Neural progenitor cell (in vitro differentiated cells): ENCODE measurements at places on chromosomes 3 and 15.

DNA sequence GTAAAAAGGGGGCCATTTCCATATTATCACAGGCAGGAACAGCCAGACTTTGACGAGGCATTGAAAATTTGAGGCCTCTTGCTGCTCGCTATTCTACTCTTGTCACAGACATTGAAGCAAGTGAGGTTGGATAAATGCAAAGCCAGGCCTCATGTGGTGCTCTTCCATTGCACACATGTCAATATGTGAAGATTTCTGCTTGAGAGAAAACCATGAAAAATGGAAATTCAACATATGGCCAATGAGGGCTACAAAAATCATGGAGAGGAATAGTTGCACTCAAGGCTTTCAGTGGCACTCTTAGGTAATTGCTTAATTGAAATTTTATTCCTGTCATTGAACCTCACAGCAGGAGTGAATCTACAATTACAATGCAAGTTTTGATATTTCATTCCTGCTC is 185.6 kb upstream of the MBNL1 start:
- DNase-seq: peak; percentile 13

DNA sequence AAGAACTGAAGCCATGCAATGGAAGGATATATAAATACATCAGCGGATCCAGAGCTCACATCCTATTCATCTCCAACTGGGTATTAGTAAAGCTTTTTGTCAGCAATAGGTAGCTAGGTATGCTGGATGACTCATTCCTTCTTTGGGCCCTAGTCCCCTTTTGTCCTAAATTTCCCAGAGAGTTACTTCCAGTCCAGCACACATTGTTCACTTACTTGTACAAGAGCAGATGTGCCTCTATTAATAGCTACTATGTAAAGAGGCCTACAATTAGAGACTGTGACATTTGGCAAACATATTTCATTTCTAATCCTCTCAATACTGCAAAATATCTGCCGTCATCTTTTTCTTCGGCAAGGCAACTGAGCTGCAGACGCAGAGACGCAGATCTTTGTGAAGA is 1.7 kb upstream of the SLC4A7 start:
- peak; percentile 27 for DNase-seq

DNA sequence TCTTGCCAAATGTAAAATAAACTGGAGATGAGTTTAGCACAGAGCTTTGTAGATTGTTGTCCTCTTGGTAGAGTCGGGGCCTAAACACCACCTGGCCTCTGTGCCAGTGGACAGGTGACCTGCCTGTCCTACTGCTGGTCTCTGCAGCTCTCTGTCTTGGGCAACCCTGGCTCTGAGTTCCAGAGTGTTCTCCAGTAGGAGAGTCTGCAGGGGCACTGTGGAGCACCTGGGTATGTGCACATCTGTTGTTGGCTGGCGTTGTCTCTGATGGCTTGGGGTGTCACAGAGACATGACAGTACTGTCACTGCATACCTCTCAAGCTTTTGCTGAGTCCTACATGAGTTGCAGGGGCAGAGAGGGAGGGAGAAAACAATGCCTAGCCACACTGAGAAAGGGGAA is 112.6 kb downstream of the IGF1R start:
- no peak for DNase-seq

DNA sequence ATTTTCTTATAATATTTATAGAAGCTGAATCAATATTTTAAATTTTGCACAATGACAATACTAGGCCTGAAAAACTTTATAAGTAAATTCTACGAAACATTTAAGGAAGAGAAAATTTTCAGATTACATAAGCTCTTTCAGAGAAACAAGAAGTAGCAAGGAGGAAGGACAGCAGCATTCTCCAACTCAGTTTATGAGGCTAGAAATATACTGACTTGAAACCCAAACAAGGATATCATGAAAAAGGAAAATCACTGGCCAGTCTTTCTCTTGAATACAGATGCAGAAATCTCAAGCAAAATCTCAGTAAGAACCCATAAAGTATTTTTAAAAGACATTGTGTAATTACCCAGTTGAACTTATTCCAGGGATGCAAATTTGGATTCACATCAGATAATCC is 121.3 kb downstream of the STAC start:
- no peak for DNase-seq

GRCh38 chr3:108062051-108062450 is 28.8 kb downstream of the CD47 start:
- DNase-seq: no peak

DNA sequence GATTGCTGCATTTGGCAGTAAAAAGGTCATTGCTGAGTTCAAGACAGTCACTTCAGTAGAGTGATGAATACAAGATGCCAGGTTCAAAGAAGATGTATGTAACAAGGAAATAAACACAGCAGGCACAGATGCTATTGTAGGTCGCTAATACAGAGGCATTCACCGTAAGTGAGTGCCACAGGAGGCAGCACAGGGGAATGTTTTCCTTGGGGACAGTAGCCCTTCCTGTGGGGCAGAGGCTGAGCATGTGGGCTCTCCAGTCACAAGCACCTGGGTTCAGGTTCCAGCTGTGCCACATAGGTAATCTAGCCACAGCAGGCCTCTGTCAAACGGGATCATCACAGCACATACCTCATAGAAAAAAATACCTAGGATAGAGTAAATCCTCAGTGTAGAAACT is 86.3 kb downstream of the RSL24D1 start:
- DNase-seq: no peak

- no peak for DNase-seq
These were observed 115.1 kb downstream of the DNAJB8 start for GRCh38 chr3:128351546-128351945.

DNA sequence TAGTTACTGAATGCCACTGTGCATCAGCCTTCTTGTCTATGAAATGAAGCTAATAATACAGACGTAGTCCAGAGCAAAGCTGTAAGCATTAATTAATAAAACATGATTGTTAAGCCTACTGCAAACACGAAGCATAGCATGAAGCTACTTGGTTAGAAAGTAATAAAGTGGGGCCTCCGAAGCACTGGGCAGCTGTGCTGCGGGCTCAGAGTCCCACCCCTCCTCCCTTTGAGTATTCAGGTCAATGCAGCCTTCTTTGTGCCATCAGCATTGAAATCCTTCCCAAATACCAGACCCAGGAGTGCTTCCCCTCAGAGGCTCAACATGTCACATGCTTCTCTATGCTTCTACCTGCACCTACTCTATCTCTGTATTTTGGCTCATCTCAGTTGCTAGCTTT is 1112.6 kb downstream of the IGSF11 start:
- DNase-seq: peak; percentile 60

DNA sequence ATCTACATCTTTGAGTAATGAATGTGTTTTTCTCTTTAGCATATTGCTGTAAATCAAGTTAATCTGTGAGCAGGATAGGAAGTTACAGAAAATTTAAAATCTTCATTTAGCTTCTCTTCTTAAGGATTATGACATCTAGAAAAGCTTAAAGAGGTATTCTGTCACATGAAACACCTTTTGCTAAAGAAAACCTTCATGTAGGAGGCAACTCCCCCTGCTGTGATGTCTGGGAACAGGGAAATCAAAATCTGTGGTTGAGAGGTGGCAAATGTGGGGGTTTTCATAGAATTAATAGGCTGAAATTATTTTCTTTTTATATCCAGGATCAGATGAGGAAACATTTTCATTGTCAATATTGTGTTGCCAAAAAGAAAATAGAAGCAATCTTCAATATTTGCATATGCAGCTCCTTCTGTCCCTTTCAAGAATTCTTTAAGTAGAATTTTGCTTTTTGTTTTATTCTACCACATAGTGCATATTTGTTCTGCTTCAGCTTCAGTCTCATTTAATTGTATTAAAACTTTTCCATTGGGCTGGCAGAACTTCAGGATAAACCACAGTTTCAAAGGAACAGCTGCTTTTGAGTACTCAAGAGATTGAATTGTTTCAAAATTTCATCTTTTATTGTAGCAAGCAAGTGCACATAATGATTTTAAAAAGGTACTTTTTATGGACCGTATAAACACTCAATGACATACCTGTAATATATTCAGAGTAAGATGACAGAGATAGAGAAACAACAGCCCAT is 128.4 kb downstream of the RAP2B start:
- DNase-seq: no peak

DNA sequence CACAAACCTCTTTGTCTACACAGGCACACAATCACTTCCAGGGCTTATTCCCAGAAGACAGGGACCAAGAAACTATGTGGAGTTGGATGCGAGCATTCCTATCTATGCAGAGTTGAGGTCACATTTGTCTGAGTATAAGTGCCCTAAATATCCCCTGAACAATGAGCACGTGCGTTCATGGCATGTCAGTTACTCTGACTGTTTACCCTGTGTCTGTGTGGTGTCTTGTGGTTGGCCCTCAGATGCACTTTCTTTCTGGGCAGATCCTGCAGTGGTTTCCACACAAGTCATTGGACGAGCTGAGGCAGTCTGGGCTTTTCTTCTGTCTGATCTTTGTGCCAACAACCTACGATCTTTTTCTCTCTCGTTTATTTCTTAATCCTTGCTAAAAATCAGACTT is 134.5 kb downstream of the FBN1 start:
- DNase-seq: no peak

DNA sequence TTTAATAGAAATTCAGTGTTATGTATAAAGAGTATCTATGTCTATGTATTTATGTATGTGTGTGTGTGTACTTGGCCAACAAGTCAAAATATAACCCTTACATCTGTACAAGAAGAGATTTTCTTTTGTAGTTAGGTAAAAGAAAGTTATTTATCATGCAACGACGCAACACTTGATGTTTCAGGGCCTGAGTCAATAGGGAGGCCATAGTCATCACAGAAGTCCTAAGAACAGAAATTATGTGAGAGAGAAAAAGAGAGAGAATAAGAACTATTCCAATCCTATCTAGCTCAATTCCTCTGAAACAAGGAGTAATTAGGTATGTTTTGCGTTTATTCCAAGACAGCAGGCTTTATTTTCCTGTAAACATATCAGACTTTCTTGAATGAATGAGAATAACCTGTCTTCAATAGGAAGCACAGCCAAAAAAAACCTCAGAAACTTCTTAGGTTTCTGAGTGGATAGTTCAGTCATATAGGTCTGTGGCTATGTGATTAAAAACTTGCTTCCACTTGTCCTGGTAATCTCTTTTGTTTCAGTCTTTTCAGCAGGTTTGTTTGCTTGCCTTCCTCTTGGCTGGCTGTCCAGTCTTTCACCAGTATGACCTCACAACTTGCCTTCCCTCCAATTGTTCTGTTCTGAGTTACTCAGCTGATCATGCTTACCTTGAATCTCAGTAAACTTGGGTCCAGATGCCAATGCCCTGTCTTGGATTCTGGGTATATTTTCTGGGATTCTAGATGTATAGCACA is 382.4 kb upstream of the GBE1 start:
- no peak for DNase-seq

- no peak for DNase-seq
These were observed 27.8 kb downstream of the PLEKHO2 start for GRCh38 chr15:64869501-64869900.

DNA sequence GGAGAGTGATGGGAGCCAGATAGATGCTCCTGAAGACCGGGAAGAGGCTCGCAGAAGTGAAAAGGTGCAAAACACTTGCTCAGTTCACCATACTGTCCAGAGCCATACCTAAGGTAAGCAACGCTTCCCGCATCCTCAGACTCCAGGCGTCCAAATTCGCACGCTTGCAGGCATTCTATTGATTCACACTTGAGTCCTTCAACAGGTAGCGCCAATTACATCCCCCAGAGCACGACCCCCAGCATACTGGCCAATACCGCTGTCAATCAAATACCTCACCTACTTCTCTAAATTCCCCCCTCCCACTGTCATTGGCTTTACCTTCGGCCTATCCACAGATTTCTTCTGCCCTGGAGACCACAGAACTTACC is 361 bp upstream of the STXBP5L start:
- DNase-seq: no peak

GRCh38 chr3:31671451-31671850 is 138.7 kb downstream of the STT3B start:
- no peak for DNase-seq

- DNase-seq: no peak
These were observed 43.3 kb downstream of the CAPN3 start for GRCh38 chr15:42402455-42403205.

- no peak for DNase-seq
These were observed 164.6 kb downstream of the SUCLG2 start for GRCh38 chr3:67489816-67490215.

DNA sequence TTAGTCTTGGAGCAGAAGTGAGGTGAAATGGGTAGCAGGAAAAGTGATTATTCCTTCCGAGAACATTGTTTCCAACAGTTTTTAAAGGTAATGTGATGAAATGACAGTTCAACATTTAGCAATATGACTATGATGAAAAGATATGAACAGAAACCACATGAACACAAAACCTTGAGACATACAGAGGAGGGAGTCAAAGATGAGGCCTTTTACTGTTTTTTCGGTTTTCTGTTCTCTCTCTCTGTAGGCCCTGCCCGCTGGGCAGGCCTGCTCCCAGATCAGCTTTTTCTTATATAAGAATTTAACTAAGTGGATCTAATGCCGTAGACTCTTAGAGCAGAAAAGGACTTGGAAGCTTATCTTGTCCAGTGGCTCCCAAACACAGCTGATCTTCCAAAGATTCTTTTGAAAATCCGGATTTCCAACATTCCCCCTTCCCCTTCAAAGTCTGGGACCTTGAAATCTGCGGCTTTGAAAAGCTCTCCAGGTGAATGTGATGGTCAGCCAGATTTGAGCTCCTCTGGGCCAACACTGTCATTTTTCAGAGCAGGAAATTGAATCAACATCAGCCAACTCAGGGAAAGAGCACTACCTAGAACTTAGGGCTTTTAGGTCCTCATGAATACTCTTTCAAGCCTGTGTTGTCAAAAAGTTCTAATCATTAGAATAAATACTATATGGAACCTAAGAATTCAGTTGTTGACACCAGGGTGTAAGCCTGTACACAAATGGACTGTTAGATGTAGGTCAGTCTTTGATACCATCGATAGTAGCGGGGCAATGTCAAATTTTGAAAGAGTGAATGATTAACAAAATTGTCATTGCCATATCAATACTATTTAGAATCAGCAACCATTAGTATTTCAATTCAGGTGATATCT is 372.7 kb downstream of the SHQ1 start:
- no peak for DNase-seq
